ENCODE measurements at places on chromosomes 13 and 19.
A peak's percentile ranks its signal among the peaks of the same experiment; 100 is the strongest.

DNA sequence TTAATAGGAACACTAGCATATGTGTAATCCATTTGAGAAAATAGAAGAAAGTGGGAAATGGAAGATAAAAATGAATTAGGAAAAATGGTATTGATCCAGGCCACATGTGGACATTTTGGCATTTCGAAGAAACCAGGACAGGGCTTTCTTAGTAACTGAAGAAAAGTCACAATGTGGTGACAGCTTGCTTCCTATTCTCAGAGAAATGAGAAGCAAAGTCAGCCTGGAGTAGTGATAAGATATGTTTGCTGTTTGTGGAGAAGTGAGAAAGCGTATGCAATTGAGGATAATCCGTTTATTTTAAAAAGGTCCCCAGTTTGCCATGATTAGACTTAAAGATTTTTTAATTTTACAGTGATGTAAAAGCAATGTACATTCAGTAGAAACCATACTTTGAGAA, 127.9 kb downstream of the SLITRK6 start:
- DNase-seq = no peak

DNA sequence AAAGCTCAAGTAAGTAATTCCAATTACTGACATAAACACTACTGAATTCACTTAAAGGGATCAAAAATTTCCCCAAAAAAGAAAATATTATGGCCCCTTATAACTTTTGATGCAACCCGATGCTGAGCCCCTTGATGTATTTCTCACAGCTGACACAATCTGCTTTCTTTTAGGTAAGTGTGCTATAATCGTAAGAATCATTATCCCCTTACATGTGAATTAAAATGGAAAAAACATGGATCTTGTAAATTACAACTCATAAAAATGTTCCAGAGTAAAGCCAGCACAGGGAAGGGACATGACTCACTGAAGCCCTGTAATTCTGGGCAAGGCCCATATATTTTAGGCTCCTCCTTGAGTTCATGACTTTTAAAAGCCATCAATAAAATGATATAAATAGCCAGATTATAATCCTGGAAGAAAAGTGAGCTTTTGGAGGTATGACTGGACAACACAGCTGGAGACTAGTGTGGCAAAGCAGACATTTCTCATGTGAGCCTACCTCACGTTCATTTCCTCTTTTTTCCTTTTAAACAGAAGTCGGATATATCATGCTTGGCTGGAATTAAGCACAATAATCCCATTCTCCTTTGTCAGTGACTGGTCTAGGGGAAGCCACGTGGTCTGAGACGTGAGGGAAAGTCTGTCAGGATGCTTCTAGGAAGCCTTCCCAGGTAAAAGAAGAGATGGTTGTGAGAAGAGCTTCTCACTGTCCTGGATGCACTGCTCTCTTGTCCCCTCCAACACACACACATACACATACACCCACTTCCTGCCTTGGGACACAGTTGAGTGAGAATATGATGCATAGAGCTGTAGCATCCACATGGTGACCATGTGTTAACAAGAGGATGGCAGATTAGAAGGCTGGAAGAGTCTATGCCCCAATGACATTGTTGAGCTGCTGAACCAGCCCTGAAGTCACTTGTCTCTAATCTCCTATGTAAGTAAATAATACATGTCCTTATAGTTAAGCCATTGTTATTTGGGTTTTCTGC, 165.4 kb downstream of the RGCC start:
- DNase-seq = peak; percentile 5

- no peak for DNase-seq
Measured at GRCh38 chr13:37597477-37598025, 1.0 kb downstream of the POSTN start.

DNA sequence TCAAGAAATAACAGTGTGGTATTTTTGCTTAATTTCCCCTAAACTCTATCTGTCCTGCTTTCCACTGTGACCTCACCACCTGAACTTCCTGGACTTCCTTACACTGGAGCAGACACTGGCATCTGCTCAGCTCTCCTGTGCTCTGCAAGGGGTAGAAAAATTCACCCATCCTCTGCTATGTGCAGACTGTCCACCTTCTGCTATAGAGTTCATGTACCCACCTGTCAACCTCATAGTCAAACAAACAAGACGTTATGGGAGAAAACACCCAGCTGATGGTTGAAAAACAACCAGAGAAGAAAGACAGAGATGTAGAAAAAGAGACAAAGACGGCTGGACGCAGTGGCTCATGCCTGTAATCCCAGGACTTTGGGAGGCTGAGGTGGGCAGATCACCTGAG, 12.2 kb downstream of the LAIR1 start:
- DNase-seq = peak; percentile 30

GRCh38 chr19:57010541-57010940, 109.2 kb upstream of the USP29 start:
- DNase-seq = no peak

DNA sequence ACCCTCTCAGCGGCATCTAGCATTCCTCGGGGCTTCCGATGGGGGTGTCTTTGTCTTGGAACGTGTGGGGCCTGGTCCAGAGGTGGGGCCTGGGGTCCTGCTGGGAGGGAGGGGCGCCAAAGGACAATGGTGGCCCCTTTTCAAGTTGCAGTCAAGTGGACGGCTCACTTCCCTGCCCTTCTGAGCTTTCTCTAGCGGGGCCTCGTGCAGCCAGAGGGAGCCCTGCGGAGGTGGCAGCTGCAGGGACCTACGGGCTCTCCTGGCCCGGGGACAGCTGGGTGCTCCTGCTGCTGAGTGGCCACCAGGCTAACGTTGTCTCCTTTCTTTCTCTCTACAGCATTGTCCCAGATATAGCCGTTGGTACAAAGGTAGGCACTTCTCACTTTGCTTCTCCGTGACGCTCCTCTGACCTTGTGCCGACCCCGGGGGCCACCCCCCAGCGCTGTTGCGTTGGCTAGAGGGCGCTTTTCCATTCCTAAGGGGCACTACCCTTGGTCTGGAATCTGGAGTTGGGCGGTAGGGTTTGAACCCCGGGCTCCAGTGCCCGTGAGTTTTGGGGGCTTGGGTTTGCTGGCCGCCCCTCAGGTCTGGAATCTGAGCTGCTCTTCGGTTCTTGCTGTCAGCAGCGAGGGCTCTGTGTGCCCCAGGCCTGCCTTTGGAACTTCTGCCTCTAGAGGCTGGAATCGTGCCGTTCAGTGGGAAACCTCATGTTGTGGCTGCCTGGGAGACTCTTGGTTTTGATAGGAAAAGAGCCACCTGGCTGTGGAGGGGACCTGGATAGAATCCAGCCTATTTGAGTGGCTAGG, 2.0 kb downstream of the PTBP1 start:
- DNase-seq = peak; percentile 54

DNA sequence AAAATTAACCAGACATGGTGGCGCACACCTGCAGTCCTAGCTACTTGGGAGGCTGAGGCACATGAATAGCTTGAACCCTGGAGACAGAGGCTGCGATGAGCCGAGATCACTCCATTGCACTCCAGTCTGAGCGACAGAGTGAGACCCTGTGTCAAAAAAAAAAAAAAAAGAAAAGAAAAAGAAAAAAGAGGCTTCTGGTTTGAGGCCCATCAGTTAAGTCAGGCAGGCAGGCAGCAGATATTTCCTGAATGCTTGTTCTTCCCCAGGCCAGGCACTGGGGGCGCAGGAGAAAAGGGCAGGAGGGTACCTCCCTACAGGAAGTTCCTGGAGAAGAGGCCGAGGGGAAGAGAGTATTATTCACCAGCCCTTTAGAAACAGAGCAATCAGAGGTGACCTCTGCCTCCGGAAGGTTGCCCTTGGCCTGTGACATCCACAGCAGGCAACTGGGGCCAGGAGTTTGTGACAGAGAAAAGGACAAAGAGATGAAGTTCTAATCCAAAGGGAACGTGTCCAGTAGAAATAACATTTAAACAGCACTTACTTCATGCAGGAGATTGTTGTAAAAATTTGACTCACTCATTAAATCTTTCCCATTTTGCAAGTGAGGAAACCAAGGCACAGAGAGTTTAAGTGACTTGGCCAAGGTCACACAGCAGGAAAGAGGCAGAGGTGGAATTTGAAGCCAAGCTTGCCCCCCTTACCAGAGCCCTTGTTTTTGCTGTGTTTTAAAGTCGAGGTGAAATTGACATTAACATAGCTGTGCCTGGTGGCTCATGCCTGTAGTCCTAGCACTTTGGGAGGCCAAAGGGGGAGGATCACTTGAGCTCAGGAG, 4.3 kb upstream of the RLN3 start:
- DNase-seq = peak; percentile 88

All from inflammatory macrophage (primary cell).